NCI-H446 treated with DMSO at 0.1 percent for 48 hours (cell line): ENCODE measurements at places on chromosomes 3 and 15.

DNA sequence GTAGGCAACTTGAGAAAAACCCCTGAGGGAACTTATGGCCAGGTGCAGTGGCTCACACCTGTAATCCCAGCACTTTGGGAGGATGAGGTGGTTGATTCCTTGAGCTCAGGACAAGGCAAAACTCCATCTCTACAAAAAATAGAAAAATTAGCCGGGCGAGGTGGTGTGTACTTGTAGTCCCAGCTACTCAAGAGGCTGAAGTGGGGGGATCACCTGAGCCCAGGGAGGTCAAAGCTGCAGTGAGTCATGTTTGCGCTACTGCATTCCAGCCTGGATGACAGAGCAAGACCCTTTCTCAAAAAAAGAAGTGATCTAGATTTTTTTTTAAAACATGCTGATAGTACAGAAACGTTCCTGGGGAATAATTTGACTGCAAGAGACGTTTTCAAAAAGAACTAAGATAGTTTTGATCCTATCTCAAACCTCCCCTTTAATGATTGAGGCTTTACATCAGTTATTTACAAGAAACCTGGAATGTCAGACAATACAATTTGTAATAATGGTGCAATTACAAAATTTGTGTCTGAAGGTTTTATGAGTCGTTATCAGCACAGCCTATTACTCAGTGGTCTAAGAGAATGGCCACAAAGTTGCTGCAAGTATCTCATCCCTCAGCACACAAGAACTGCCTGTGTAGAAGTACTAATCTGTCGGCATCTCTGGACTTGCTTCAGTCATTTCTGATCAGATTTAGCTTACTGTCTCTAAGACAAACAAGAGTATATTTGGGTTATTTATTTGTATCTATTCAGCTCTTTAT lies 32.2 kb upstream of the KLHL25 start:
- no peak for DNase-seq

DNA sequence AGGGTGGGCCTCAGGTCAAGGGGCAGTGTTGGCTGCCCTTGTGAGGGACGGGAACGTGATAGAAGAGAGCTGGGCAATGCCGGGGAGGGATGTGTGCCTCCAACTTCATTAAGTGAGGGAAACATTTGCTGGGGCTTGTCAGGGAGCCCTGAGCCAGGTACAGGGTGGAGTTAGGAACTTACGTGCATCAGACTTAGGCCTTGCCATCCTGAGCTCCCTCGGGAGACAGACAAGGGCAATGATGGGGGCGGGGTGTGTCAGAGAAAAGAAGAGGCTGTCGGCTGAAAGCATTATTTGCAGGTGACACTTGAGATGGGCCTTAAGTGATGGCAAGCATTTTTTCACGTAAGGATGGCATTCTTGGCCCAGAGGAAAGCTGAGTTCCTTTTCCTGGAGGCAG lies 1.6 kb downstream of the FAM131A start:
- no peak for DNase-seq

- no peak for DNase-seq
These were observed 129.9 kb downstream of the XXYLT1 start for GRCh38 chr3:195140816-195141793.

DNA sequence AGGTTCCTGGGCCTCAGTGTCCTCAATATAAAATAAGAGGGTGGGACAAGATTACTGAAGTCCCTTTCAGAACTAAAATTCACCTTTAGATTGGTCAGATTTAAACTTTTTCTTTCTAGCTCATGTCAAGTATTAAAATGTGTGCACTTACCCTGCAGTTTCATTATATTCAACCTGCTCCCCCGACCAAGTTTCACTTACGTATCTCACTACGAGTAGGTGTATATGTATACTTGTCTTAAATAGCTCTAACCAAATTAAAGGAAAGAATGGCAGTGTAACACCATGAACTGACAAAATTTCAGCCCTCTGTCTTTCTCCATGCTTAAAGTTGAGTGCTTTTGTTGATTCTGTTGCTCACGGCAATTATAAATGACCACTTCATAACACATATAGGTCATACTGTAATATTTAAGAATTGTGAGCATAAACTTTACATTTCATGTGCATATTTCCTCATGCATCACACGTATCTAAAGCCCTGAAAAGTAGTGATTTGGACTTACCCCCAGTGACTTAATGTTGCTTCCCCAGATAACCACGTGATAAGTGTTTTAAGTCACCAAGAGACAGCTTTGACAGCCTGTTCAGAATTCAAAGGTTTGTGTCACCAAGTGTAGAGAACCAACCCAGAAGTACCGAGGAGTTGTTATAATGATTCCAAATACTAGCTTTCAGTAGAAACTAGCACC lies 70.0 kb downstream of the PGPEP1L start:
- DNase-seq = no peak
